ENCODE measurements at places on chromosomes 6 and 20.

- no peak for DNase-seq
These were observed 597.1 kb downstream of the EPHA7 start for GRCh38 chr6:92822222-92822621.

- DNase-seq, result peak; percentile 48
These were observed 67.3 kb downstream of the MDGA1 start for GRCh38 chr6:37630281-37630799.

DNA sequence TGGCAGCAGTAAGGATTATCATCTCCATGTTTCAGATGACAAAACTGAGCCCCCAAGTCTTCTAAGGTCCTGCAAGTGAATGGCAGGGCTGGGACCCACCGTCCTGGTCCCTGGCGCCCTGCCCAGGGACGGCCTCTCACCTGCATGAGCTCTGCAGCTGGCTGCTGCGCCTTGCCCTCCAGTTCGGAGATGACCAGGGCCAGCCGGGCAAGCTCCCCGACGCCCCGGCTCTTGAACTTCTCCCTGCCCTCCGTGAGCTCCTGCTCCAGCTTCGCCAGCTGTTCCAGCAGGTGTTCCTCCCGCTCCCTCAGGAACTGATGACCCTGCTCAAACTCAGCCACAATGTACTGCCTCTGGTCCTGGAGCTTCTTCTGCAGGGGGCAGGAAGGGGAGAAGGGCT is 16.8 kb downstream of the TRIM26 start:
- no peak for DNase-seq

DNA sequence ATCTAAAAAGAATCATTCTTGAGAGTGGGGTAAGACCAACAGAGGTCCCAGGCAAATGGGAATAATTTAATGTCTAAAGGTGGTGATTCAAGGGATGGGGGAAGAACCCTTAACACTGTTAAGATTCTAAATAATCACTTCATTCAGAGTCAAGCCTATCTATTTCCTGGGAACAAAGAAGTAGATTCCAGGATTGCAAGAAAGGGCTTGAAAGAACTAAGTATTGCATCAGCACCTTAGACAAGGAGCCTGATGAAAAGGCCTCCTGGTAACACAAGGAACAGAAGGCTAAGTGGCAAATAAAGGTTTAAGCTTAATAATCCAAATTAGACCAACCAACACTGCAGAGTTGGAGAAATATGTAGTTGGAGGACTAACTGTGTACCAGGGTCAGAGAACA is 620.7 kb upstream of the BTBD3 start:
- no peak for DNase-seq

DNA sequence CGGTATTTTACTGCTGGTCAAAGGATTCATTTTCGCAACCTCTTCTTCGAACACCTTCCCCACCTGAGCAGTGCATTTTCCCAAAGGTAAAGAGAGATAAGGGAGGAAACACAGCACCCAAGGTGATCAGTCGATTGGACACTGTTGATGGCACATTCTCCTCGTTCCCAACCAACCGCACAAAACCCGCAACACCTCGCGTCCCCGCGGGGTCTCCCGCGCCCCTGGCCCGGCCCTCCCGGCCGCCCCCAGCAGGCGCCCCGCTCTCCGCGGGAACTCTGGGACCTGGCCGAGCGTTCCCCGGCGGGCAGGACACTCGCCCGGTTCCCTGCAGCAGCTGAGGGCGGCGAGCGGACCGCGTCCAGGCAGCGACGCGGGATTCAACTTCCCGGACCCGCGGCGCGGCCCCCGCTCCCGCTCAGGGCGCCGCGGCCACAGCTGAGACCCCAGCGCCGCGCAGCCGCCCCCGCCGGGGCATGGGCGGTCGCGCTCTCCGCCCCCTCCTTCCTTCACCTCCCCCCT is 506 bp downstream of the RGS17 start:
- DNase-seq, result no peak
